ENCODE measurements at places on chromosomes 2 and 18.

DNA sequence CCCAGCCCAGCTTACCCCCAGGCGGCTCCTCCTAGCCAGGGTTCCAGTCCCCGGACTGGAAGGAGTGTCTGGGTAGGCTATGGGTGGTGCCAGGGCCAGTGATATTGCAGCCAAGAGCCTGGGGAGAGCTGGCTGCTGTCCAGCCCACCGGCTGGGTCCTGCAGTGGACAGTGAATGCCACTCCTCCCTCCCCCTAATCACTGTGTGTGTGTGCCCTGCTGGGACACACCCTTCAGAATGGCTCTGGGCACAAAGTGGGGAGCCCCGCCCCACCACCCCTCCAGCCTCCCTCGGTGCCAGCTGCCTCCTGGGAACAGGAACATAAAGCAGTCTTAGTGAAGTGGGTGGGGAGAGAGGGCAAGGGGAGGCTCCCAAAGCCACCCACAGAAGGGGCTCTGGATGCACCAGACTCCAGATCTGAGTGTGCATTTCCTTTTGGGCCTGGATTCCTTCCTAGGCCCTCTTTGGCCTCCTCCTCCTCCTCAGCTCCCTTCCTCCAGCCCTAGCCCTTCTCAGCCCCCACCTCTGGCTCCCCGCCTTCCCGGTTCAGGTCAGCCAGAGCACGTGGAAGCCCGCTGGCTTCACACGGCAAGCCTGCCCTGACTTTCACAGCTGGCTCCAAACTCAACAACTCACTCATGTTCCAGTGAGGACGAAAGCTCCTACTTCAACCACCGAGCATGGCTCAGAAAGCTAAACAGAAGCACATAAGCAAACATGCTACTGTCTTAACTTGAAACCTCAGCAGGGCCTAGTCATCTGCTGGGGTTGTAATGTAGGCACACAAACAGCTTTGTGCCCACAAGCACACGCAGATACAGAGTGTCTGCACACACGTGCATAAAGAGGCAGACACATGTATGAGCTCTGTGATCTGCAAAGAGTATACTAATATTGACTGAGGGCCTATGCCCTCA, 209.2 kb upstream of the SMAD2 start:
- DNase-seq, result no peak

GRCh38 chr2:37013315-37013641, 46.9 kb upstream of the STRN start:
- DNase-seq, result no peak

DNA sequence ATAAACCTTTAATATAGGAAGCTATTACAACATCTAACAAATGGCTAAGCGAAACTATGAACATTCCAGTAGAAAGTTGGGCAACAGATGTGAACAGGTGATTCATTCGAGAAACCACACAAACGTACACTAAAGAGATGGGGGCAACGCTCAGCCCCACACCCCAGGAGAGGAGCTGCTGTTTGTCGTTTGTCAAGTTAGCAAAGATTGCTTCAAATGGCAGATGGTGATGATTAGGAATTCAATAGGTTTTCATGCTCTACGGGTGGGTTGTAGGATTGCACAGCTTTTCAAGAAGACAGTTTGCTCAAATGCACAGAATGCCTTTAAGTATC, 154.7 kb upstream of the HDAC4 start:
- DNase-seq, result no peak

- DNase-seq, result no peak
These were observed 4.5 kb upstream of the GPR55 start for GRCh38 chr2:230929381-230930148.

DNA sequence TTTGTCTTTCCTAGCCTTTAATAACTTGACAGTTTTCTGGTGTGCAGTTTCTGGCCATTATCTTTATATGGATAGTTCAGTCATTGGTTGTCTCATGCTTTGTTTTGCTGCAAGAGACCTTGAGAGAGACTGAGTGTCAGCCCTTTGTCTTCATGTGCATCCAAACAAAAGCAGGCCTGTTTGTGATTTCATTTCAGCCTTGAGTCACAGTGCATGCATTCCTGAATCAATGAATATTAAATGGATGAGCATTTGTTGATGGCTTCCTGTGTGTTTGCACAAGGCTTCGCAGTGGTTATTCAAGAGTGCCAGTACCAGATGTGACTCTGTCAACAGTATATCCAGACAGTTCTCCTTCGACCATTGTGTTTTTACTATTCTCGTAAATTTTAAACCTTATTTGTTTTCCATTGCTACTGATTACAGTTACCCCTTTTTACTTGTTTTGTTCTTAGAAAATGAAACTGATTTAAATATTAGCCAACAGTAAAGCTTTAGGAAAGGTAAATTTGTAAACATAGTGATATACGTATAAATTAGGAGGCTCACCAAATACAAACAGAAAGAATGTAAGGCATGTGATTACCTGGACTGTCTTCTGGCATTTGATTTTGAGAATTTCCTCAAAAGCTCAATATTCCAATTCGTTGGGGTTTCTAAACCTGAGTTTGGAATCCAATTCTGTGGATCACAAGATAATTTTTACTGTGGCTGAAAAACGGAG, 319.8 kb downstream of the CTNNA2 start:
- DNase-seq, result no peak

- DNase-seq, result no peak
These were observed 2.7 kb downstream of the MIB1 start for GRCh38 chr18:21743166-21743832.

DNA sequence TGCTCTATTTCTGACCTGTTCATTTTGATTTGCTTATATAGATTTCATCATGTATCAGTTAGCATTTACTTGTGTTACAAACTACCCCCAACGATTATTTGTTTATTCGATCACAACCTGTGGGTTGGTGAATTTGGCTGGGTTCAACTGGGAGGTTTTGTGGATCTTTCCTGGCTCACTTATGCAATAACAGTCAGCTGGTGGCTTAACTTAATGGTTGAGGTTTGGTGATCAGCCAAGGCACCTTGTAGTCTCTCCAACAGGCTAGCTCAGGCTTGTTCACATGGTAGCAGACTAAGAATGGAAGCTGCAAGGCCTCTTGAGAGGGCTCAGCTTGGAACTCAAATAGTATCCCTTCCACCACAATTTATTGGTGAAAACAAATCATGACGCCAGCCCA, 5.4 kb upstream of the PUM2 start:
- DNase-seq, result no peak

- no peak for DNase-seq
These were observed 70.3 kb downstream of the MAIP1 start for GRCh38 chr2:200025717-200026116.

DNA sequence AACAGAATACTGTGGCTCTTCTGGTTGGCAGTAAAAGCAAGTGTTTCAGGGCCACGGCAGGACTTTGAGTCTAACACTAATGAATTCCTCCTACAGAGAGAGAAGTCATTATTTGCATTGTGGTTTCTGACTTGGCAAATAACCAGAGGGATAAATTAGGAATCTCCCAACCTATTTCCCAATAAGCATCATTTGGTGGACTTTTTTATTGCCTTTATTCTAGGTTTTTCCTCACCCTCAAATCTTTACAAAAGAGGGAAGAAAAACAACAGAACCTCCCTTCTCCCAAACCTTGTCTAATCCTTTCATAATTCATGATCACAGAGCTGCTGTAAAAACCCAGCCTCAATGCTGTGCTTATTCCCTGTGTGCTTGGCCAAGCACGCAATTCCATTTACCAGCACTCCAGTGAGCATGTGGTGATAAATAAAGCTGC, 179.7 kb downstream of the AGPS start:
- DNase-seq, result no peak

- DNase-seq, result no peak
These were observed 20.4 kb upstream of the PDIA6 start for GRCh38 chr2:10833021-10833420.
